ENCODE measurements at places on chromosomes 16 and 17.

DNA sequence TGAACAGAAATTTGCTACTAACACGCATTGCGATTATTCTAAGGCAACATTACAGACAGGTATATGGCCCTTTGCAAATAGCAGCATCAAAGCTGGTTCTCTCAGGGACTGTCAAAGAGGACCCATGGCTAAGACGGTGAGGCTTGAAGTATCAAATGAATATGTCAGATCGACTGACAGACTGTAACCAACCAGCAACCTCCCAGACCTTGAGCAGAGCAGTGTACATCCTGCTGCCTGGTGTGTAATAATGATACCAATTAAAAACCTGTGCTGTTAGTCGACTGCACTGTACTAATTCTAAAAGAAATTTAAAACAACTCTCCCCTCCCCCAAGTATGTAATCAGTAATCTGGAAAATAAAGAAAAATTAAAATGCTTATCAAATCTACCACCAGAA lies 35.9 kb upstream of the GHDC start:
- DNase-seq = no peak

DNA sequence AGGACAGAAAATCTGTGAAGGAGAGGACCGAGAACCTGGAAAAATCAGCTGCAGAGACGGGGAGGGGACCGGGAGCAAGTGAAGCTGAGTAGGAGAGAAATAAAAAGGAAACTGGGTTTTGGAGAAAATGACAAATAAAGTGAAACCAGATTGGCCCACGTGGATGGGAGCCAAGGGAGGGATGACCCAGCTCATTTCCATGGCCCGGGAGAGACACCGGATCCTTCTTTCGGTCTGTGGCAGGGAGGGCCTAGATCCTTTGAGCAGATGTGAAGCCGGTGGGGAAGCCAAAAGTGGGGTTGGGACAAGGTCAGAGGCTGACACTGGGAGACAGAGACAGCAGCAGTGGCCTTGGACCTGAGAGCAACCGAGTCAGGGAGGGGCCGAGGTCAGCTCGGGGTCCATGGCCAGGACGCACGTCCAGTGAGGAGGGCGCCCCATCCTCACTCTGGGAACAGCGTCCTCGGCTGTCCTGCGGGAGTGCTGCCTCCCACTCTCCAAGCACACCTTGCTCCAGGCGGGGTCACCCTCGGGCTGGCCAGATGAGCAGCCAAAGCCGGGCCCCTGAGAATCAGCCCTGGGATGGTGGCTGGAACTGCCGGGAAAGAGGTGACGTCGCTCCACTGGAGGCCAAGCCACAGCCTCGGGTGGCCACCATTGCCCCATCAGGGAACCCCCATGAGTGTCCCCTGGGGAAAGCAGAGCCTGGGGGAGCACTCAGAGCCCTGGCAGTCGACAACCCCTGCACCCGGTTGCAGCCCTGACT lies 50.8 kb upstream of the CDR2 start:
- no peak for DNase-seq

DNA sequence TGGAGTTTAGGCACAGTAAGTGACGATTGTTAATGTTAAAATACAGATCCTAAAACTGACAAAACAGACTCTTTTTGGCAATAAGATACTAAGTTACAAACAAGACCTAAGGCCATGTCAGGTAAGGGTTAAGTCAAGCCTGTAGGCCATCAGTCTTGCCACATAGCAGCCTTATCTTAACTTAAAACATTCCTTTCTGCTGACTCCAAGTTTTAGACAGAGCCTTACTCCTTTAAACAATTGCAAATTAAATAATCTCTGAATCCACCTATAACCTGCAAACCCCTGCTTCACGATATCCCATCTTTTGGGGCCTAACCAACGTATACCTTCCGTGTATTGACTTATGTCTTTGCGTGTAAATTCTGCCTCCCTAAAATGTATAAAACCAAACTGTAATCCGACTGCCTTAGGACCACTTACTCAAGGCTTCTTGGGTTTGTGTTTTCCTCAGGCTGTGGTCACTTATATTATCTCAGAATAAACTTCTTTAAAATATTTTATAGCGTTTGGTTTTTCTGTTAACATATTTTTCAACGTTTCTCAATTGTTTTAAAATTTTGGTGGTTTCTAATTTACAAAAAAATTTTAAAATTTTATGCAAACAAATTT lies 64.4 kb downstream of the EFCAB5 start:
- DNase-seq = no peak

GRCh38 chr17:81027591-81028505 lies 7.1 kb upstream of the BAIAP2 start:
- no peak for DNase-seq

- DNase-seq = peak; percentile 81
These were observed 233.1 kb upstream of the WSCD1 start for GRCh38 chr17:5837055-5837491.

DNA sequence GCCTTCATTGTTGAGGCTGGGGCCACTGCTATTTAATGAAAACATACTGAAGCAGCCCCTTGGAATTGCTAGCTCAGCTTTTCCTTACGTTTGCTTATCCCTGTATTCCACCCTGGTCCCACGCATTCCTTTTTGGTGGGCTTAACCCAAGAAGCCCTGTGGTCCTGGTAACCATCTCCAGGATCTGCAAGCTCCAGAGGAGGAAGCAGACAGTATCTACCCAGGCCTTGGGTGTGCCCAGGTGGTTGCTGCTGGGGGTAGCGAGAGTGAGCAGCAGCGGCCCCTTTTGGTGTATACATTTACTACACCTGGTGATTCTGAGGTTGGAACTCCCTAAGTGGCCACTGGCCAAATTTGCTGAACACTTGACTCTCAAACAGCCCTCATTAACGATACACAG lies 97.7 kb downstream of the CBLN1 start:
- DNase-seq = no peak

DNA sequence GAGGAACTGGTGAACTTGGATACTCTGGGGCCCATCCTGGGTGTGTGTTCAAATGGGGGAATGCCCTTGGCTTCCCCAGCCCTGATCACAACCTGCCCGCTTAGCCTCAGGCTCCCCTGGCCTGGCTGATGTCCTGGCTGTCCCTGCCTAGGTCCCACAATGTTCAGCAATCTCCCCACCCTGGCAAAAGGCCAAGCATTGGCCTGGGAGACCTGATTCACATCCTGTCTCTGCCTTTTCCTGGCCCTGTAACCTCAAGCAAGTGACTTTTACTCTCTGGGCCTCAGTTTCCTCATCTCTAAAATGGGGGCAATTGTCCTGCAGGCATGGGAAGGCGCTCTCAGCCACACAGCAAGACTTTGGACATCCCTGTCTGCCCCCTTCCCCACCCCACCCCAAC lies 14.4 kb downstream of the CPNE2 start:
- no peak for DNase-seq

DNA sequence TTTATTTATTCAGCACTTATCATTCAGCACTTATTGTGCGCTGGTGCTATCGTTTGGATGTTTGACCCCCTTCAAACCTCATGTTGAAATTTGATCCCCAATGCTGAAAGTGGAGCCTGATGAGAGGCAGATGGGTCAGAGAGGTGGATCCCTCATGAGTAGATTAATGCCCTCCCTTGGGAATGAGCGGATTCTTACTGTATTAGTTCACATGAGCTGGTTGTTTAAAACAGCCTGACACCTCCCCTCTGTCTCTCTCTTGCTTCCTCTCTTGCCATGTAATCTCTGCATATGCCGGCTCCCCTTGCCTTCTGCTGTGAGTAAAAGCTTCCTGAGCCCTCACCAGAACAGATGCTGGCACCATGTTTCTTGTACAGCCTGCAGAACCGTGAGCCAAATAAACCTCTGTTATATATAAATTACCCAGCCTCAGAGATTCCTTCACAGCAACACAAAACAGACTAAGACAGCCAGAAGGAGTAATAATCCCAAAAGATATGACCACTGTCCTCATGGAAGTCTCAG lies 111.1 kb downstream of the CACNG3 start:
- no peak for DNase-seq

DNA sequence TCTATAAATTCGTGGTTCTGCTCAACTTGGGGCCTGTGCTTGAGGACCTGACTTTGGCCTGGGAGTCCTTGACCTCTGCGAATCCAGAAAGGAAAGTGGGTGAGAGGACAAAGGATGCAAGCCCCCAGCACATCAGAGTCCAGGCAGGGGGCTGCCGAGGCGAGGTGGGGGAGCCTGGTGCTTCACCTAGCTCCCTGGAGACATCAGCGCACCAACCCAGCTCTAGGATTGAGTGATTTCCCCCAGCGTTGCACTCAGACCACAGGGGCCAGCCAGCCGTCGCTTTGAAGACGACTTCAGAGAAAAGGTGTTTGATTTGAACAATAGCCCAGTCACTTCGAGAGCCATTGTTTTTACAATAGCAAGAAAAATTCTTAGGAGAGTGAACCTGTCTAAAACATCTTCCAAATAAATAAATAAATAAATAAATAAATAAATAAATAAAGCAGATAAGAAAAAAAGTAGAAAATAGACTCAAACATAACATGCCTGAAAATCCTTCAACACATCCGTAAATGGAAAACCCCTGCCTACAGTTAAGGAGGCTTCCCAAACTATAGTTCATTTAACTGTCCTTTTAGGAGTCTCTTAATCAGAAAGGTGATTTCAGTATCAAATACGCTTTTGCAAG lies 180.9 kb downstream of the RBFOX3 start:
- no peak for DNase-seq

DNA sequence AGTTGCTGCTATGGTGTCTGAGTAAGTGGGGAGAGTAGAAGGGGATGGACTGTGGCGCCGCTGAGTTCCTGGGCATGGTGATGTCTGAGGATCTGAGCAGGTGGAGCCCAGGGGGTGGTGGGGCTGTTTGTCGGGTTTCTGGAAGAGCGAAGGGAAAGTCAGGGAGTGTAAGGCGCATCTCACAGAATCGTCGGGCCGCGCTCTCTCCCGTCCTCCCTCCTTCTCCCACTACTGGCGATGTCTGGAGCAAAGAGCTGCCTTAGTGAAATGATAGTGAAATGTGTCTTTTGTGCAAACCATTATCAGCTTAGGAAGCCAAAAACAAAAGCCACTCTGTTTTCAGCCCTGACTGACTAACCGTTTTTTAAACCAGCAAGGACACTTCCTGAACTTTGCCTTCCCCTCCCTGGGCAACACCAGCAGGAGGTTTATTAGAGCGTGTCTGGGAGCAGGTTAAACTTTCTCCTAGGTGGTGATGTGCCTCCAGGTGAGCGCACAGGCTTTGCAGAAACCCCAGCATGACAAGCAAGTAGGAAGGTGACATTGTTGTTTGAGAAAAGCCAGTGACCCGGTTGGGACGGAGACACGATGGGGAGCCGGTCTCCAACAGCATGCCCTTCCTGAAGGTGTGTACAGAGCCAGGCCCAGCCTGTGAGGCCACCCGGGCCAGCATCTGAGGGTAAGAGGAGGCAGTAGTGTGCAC lies 49.1 kb downstream of the RAB11FIP3 start:
- DNase-seq = no peak

DNA sequence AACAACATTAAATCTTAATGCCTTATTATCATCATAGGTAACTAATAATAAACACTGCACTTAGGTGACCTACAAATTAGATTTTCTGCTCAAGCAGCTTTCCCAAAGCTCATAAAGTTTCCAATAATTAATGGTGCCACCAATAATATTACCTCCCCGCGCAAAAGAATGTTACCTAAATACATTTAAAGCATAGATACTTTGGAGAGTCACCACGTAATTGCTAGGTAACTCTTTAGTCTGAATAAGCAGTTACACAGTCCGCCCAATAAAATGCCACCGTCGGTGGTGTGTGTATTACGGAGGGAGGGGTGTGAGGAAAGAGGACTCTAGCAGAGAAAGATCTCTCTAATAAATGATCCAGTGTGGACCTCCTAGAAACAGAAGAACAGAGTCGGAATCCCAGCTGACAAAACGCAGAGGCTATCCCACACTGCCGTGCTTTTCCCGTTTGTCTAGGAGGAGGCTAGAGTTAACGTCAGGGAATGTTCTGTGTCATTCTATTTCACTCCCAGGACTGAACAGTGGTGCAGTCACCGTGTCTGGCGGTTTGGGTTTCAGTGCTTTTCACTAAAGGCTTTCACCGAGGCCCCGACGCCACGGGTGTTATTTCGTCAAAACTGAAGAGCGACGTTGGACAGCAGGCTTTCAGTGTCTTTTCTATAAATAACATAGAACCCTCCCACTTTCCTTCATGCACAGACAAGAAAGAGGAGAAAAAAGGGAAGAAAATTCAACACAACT lies 630 bp downstream of the RNFT1 start:
- no peak for DNase-seq
